ENCODE measurements at places on chromosomes 7 and 10.

- no peak for DNase-seq
These were observed 26.3 kb upstream of the PPIF start for GRCh38 chr10:79320820-79321493.

DNA sequence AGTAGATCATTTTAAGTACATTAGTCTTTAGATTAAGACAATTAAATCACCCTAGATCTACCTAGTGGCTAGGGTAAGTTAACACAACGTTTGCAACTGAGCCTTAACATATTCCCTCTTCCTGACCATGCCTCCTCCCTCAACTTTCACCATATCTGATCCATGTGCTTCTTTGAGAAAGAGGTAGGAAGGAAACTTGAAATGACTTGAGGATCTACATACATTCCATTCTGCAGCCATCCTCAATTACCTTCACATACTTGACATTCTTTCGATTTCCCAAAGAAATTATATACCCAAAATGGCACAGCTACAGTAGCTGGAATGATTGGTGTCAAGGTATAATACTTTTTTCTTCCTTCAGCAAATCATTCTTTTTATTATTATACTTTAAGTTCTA is 12.9 kb upstream of the SEPTIN7 start:
- no peak for DNase-seq

GRCh38 chr10:106557951-106558733 is 606.4 kb downstream of the SORCS1 start:
- DNase-seq, result no peak

- DNase-seq, result no peak
These were observed 1.6 kb downstream of the NPM3 start for GRCh38 chr10:101781655-101781983.

- DNase-seq, result no peak
These were observed 56.7 kb downstream of the ITIH5 start for GRCh38 chr10:7610026-7610425.

GRCh38 chr7:88317422-88317821 is 10.7 kb upstream of the STEAP4 start:
- DNase-seq, result no peak

GRCh38 chr7:55567571-55567970 is 4.7 kb downstream of the VOPP1 start:
- DNase-seq, result peak; percentile 48

GRCh38 chr10:21808550-21808949 is 195.0 kb downstream of the DNAJC1 start:
- peak; percentile 30 for DNase-seq

DNA sequence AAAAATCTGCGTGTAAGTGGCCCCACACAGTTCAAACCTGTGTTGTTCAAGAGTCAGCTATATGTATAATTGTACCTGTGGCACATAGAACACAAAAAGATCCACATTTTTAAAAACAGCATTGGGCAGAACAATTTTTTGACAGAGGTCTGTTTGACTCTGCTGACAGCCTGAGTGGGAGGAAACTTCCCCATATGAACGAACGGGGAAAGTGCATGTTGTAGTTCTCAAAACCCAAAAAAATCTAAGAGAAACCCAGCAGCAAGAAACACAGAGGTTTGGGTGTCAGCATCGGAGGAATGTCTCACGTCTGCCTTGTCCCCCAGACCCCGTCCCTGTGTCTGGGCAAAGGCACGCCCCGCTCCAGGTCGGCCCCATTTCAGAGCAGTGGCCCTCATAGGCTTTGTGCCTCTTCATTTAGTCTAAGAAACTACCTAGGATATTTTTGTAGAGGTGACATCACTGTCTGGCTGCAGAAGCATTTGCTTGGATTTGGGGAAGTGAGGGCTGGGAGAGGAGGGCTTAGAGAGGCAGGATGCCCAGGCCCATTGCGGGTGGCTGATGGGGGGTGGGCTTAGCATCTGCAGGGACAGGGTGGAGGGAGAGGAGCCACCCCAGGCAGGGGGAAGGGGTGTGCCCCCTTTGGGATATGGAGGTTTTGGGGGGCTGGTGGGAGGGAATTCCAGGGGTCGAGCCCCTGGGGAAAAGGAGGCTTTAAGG is 11.0 kb downstream of the CUX1 start:
- DNase-seq, result no peak

DNA sequence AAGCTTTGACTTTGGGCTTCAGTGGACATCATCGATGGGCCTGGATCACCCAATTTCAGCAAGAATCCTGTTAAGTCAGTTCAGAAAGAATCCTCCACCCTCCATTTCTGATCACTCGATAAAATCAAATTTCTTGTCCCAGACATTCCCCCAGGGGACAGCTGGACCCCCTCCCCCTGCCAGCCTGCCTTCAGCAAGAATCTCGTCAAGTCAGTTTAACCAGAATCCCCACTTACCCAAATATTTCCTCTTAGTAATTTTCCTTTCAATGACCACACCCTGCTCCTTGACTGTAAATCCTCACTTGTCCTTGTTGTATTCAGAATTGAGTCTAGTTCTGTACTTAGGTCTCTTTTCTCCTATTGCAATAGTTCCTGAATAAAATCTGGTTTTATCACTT is 766.9 kb downstream of the XPNPEP1 start:
- DNase-seq, result no peak

GRCh38 chr10:57579926-57580325 is 687.8 kb downstream of the IPMK start:
- DNase-seq, result peak; percentile 31

GRCh38 chr10:28677888-28678686 is 766 bp downstream of the BAMBI start:
- no peak for DNase-seq

DNA sequence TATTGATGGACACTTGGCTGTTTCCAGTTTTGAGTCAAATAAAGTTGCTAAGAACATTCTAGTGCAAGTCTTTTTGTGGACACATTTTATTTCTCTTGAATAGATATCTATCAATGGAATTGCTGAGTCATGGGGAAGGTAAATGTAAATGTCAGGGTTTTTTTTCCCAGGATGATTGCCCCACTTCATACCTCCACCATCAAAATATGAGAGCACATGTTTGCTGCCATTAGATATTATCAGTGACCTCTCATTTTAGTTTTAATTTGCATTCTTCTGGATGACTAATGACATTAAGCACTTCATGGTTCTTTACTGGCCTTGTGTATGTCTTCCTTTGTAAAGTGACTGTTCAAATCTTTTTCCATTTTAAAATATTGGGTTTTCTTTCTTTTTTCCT is 45.7 kb downstream of the PAPSS2 start:
- DNase-seq, result no peak

DNA sequence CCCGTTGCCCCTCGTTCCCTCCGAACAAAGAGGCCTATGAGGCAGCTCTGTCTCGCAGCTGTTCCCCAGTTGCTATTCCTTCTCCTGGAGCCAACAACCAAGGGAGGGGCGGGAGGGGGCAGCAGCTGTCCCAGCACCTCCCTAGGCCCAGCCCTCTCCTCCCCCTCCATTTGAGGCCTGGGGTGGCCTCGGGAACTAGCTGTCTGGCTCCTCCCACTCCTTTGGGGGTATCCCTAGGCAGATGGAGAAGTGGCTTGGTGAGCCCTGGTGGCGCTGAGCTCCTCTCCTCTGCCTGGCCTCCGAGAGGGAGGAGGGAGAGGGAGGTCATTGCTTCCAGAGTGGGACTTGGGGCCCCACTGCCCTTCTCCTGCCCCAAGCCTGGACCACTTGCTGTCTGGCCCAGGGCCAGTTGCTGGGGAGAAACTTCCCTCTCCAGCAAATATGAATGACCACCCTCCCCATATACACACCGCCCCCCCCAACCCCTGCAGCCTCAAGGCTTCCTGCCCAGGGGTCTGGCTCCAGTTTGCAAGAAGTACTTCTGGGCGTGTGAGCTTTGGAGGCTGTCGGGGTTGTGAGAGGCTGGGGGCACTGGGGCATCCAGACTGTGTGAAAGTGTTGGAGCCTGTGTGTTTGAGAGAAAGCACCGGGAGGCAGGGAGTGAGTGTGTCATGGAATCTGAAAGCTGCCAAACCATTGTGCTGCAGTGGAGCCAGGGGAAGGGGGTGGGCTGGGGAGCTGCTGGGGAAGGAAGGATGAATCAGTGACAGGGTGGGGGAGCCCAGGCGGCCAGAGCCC is 3.1 kb downstream of the FLNC start:
- peak; percentile 18 for DNase-seq

- DNase-seq, result no peak
These were observed 7.3 kb upstream of the TARP start for GRCh38 chr7:38280707-38281106.

DNA sequence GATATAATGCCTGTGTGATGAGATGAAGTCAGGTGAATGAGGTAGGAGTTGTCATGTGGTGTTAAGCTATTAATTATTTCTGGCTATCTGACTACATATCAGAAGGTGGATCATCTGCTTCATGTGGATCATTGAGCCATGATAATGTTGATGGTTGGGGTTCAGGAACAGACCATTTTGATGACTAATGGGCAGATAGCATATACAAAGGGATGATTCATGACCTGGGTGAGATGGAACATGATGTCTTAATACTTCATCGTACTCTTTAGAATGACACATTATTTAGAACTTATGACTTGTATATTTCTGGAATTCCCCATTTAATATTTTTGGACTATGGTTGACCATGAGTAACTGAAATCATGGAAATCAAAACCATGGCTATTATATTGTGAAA is 155.1 kb downstream of the OR13A1 start:
- DNase-seq, result no peak

GRCh38 chr7:141200191-141201108 is 126.6 kb downstream of the TMEM178B start:
- no peak for DNase-seq

- DNase-seq, result no peak
These were observed 136.2 kb upstream of the INSYN2A start for GRCh38 chr10:127332631-127333030.

- no peak for DNase-seq
These were observed 114.0 kb downstream of the PRKCQ start for GRCh38 chr10:6465854-6466601.

- no peak for DNase-seq
These were observed 1.1 kb upstream of the ZNF467 start for GRCh38 chr7:149774237-149775175.

DNA sequence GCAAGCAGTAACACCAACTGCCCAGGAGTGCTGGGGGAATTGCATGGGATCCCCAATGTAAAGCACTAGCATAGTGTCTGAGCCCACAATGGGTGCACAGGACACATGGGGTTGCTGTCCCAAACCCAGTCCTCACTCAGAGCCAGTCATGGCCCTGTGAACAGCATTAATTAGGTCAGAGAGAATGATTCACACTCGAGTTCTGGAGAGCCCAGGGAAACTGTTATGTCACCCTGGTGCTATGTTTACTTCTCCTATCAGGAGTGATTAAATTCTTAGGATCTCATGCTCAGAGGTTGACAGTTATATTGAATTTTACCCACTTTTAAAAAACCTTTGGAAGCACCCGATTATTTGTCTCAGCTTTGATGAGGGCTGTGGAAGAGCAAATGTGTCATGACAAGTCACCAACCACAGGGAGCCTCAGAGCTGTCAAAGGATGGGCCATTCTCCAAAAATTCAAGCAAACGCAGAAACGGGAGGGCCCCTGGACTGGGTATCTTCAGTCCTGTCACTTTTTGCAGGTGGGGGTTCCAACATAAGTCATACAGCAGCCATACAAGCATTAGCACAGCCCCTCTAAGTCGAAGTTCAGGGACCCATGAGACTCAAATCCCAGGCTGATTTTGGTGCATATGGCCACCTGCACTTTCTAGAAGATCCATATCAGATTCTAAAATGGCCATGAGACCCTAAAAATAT is 1.3 kb upstream of the RASSF4 start:
- no peak for DNase-seq

GRCh38 chr10:112938808-112939482 is 11.1 kb upstream of the TCF7L2 start:
- DNase-seq, result no peak

- DNase-seq, result no peak
These were observed 614.0 kb upstream of the AUTS2 start for GRCh38 chr7:68984306-68984705.

GRCh38 chr10:16968416-16969041 is 151.3 kb upstream of the RSU1 start:
- DNase-seq, result no peak

DNA sequence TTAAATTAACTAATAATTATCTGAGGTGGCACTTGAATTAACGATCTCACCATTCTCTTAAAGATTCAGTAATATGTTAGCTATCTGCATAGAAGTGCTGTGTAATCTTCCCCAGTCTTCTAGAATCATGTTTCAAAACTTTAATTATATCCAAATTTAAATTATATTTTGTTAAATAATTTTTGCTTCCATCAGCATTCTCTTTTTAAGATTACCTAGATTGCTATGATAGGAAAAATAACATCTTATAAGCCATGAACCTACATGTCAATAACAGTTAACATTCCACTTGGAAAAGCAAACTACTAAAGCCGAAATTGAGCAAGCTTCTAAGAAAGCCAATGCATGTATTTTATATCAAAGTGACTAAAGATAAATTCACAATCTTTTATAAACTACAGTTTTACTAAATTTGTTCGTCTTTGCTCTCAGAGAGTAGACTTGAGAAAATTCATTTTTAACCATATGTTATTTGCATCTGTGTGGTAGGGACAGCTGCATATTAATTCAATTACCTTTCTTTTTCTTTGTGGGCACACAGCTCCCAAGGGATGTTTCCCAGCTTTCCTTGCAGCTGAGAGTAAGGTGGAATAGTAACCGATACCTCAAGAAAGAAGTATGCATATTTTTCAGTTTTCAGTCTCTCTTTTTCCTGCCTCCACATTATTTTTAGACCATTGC is 105.4 kb upstream of the ABCB5 start:
- DNase-seq, result no peak
